Activated CD8-positive, alpha-beta memory T cell treated with anti-CD3 and anti-CD28 coated beads for 1 hour (primary cell): ENCODE measurements at places on chromosomes 12 and 14.

DNA sequence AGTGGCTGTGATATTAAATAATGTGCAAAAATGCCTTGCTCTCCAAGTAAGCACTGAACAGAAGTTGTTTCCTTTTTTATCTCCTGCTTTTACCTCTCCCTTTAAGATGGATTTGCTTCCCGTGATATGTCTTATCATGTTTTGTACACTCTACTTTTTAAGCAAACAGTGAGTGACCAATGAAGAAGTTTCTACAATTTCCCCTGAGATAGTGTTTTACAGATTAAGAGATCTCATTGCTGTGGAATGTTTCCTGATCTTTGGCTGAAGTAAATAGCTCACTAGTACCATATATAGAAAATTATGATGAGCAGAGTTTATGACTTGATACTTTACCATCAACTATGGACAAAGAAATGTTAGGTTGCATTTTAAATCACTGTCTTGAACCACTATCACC is 184.8 kb upstream of the PDE3A start:
- no peak for DNase-seq

DNA sequence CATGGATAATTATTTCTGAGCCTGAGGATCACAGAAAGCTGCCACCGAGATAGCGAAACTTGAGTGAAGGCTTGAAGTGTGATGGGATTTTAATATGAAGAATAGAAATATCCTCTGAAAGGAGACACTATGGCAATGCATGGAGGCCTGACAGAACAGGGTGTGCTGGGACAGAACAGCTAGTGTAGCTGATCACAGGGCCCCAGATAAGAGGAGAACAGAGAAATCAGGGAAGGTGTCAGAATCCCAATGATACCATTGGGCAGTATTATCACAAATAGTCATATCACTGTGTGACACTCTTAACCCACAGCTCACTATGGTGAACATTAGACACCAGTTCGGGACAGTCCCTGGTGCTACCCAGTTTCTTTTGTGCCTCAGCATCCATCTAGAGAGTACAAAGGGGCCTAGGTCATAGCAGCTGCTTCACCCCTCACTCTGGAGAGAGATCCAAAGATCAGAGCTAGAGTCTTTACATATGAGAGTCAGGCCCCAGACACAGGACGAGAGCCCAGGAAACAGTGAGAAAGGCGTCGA is 506 bp upstream of the OR10P1 start:
- no peak for DNase-seq

DNA sequence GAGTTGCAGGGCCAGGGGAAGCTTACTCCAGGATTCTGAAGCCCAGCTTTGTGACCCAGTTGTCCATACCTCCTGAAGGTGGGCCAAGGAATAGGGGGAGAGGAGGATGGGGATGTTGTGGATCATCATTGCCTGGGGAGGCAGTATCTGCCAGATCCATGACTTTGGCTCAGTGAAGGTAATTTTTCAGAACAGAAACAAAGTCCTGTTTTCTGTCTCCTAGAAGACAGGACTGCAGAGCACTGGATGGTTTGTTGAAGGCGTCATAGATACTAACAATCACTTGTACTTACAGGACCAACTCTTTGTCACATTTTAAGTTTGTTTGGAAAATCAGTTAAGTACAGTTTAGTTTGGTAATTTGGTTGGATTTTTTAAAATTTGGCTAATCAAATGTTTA is 38.4 kb downstream of the ANO6 start:
- no peak for DNase-seq

DNA sequence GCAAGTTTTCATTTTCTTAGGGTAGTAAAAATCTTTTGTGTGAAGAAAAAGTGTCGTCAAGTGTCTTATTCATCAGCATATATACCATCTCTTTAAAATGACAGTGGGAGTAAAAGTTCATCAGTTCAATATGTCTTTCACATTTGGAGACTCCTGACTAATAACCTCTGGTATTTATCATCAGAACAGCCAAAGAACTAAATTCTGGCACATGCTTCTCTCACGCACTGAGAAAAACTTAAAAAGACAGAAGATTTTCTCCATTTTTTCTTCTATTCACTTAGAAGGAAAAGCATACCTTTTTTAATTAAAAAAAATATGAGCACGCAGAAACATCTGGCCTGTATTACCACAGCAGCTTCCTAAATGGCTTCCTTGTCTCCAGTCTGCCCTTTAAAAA is 265.7 kb downstream of the AKAP6 start:
- no peak for DNase-seq

DNA sequence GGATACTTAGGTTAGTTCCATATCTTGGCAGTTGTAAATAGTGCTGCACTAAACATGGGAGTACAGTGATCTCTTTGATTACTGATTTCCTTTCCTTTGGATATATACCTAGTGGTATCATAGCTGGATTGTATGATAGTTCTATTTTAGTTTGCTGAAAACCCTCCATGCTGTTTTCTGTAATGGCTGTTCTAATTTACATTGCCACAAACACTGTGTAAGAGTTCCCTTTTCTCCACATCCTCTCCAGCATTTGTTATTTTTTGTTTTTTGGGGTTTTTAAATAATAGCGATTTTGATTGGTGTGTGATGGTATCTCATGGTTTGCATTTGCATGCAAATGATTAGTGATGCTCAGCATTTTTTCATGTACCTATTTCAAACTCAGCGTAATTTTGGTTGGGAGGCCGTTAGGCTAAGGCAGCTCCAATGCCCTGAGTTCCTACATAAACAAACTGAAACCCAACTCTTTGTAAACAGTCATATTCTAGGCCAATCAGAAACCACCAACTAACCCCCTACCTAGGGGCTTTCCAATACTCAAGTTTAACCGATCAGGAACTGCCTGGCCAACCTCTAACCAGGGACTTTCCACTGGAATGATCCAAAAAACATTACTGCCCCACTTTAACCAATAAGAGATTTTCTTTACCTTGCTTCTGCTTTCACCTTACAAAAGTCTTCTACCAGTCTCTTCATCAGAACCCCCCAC is 171.6 kb downstream of the FBXL14 start:
- no peak for DNase-seq

- no peak for DNase-seq
Observed at GRCh38 chr14:95467657-95468056, 48.8 kb downstream of the SYNE3 start.

DNA sequence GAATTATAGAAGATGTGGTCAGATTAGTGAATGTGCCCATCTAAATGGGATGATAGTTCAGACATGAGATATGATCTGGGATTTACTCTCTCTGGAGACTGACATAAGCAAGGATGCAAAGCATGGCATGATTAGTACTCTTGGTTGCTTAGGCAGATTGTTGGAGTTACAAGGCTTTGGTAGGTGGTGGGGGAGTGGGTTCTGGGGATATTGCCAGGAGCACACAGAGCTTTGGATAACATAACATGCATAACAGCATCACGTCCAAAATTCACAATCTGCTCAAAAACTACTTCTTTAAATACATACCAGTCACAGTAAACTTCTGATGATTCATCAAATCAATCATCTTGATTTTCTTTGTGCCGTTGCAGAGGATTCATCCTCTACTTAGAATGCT is 287.4 kb downstream of the ACSS3 start:
- no peak for DNase-seq
